ENCODE measurements at places on chromosomes 1 and 21.
A peak's percentile ranks its signal among the peaks of the same experiment; 100 is the strongest.

DNA sequence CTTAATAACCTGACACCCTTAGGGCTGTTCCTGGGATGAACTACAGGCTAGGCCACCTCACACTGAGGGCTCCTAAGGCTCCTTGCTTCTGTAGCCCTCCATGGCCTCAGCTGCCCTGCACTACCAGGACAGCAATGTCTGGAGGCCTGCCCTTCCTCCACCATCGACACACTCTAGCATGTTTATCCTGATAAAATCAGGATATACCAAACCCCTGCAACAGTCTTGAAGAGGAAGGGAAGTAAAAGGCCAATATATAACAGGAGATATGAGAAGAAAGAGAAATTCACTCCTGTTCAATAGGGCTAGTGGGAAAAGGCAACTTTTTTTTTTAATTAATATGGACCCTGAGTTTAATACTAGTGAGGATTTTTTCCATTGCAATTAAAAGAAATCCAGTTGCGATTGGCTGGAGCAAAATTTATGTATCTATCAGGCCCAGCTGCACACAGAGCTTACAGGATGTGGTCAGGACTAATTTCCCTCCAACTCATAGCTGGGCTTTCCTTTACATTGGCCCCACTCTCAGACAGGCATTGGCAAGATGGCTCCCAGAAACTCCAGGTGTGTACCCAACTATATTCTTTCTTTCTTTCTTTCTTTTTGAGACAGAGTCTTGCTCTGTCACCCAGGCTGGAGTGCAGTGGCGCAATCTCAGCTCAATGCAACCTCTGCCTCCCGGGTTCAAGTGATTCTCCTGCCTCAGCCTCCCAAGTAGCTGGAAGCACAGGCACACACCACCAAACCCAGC lies 13.5 kb upstream of the ATP2B4 start:
- DNase-seq, result no peak

DNA sequence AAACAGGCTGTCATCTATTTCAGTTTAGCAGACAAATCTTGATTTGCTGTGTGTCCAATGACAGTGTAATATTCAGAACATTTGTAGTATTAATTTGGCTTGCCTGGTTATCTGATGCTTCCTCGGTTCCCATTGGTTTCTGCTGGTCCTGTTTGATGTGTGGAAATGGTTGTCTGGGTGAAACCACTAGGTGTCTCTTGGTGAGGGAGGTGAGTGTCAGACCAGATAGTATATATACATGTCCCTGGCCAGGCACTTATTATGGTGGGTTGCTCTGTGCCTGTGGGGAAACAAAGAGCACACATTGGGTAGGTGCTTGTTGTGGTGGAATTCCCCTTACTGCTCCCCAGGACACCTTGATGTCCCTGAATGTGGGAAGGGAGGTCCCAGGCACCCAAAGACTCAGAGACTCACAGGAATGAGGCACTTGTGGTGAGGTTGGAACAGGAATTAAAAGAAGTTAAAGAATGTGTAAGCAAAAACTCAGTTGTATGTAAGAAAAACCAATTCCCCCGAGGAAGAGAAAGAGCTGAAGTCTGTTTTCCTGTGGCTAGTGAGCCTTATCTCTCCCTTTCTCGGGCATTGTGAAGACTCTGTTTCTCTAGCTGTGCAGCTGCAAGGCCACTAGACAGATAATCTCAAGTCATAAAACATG lies 1519.1 kb downstream of the BRINP3 start:
- no peak for DNase-seq

- no peak for DNase-seq
Measured at GRCh38 chr1:206560007-206560716, 52.1 kb downstream of the EIF2D start.

GRCh38 chr1:196680107-196680506 lies 28.3 kb downstream of the CFH start:
- DNase-seq, result no peak

GRCh38 chr21:34888569-34889319 lies 160.4 kb downstream of the RUNX1 start:
- DNase-seq, result peak; percentile 91

GRCh38 chr1:87473203-87473661 lies 144.6 kb downstream of the LMO4 start:
- DNase-seq, result no peak

DNA sequence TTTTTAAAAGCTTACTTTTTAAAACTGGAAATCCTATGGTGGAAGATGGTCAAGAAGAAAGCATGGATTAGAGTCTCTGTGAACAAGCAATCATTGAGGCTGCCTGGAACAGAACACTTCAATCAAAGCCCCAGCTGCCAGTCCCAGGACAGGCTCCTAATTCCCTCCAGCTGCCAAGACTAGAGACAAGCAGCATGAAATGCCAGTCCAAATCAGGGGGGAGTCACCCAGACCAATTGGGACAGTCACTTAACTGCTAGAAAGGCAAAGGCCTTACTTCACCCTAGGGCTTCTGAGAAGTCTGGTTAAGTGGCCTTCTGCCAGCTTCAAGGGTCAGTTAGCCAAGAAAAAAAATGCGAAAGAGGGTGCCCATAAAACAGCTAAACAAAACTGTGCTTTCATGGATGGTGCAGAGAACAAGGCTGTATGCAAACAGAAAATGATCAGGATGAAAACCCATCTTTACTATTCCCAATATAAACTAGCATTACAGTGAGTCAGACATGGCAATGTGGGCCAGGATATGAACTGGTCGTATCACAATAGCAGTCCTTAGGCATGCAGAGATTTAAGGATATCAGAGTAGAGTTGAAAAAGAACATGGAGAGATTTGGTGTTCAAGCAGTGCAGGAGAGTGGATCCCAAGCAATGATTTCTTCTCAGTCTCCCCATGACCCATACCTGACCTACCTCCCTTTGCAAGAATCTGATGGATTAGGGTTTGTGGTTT lies 31.0 kb upstream of the MAN1A2 start:
- DNase-seq, result no peak

- DNase-seq, result peak; percentile 49
Measured at GRCh38 chr1:207817778-207818751, 66.2 kb downstream of the CD46 start.

DNA sequence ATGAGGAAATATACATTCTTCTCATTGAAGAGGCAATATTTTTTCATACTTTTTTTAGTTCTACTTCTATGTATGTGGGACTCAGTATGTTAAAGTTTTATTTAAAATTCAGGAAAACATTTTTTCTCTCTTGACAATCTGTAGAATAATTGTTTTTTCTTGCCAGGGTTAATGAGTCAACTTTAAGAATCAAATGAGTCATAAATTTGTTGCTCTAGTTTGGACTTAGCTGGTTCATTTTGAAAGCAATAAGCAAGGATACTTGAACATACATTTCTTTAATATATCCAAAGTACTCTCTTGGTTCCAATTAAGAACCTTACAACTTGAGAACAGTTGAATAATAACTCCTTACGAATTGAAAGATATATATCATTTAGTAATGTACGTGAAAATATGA lies 1145.3 kb upstream of the B3GALT2 start:
- no peak for DNase-seq

DNA sequence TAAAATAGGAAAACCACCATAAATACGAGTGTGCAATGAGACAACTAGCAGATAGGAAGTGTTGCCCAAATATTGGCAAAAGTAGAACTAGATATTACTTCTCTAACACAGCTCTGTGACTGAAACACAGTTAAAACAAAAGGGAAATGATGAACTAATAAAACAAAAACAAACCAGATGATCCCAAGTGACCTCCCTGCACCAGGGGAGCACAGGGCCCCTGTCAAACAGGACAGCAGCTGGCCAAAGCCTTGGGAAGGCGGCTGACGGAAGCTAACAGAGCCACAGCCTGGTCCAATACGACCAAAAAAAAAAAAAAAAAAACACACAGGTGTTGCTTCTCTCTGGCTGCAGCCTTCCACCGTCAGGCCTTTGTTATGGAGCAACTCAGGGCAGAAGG lies 17.8 kb downstream of the ZBTB17 start:
- no peak for DNase-seq
